Anterior cingulate cortex (tissue), 58 donors: ENCODE measurements at places on chromosomes 6 and 20.

DNA sequence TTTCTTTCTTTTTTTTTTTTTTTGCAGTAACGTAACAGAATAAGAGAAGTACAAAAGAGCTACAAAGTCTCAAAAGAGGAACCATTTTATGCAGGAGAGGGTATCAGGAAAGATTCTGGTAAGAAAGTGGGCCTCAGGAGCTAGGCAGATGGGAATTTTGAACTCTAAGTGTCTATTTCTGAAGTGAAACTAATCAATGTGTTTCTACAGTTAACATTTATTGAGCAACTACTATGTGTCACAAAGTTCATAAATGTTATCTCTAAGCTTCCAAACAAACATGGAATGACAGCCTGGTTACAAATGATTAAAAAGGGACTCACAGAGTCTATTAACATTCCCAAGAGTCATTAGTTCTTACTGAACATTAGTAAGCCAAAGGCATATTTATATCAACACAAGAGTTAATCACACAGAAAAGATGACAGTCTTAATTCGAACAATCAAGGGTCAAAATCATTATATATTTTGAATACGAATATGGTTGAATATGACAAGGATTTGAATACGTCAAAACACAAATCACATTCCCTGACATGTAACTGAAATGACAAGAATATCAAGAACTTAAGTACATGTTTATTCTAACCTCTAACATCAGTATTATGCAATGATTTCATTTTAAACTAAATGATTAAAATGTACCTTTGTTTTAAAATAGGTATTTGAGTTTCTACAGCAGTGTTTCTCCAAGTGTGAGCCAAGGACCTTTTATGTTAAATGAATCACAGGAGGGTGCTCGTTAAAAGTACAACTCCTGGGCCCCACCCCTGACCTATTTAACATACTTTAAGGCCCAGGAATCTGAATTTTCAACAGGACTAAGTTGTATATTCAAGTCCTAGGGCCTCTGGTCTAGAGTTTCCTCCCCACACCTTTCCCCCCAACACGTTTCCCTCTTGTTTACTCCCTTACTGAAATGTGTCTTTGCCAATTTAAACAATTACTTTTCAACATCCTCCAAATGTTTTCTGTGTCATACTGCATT is 89.7 kb downstream of the ATXN1 start:
- DNase-seq, result no peak

DNA sequence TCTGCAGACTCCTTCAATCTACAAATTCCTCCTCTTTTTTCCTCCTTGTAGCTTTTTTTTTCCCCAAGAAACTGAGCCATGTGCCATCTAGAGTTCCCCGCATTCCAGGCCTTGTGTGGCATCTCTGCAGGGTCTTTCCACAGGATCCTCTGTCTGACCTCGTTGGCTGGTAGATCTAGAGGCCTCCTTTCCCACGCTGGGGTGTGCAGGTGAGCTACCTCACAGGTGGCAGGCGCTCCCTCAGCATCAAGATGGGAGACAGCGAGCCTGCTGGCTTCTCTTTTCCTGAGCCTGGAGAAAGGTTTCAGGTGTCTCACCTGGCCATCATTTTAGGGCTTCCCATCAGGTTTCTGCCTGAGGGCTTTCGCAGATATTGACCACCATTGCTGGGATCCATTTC is 9.6 kb upstream of the NELFCD start:
- no peak for DNase-seq

GRCh38 chr6:154763650-154764049 is 30.4 kb downstream of the SCAF8 start:
- DNase-seq, result no peak

GRCh38 chr6:157768304-157768703 is 54.7 kb upstream of the SNX9 start:
- no peak for DNase-seq

GRCh38 chr6:42281570-42281969 is 63.9 kb upstream of the MRPS10 start:
- no peak for DNase-seq

DNA sequence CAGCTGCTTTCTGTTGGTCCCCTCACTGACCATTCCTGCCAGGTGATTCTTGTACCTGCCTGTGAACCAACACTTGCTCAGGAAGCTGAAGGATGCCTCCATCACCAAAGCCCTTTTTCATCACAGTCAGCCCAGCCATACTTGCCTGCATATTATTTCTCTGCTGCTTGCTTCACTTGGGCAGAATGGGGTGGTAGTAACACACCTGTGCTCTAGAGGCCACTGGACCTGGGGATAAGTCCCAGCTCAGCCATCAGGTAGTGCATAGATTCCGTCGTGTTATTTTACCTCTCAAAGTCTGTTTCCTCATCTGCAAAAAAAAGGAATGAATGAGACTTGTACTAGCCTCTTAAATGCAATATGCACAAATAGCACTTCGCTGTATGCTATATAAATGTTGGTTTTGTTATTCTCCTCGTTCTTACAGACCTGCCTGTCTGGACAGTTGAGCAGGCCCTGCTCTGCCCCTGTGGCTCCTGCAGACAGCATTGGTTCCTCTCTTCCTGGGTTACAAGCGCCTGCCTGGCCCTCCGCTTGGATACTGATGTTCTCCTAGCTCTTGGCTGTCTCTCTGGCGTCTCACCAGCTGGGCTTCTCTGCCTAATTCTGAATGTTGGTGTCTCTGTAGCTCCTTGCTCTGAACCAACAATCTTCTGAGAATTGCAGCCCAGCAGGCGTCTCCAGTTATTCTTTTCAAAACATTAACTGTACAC is 151.8 kb downstream of the UNC5CL start:
- DNase-seq, result no peak
